NT2/D1 (cell line): ENCODE measurements at places on chromosomes 4 and X.
A peak's percentile ranks its signal among the peaks of the same experiment; 100 is the strongest.

- DNase-seq = no peak
These were observed 417 bp downstream of the PPP2R2C start for GRCh38 chr4:6472008-6472386.

GRCh38 chrX:15579778-15580747, 20.7 kb downstream of the ACE2 start:
- DNase-seq = no peak

- no peak for DNase-seq
These were observed 1015.7 kb downstream of the TECRL start for GRCh38 chr4:63393544-63393943.

DNA sequence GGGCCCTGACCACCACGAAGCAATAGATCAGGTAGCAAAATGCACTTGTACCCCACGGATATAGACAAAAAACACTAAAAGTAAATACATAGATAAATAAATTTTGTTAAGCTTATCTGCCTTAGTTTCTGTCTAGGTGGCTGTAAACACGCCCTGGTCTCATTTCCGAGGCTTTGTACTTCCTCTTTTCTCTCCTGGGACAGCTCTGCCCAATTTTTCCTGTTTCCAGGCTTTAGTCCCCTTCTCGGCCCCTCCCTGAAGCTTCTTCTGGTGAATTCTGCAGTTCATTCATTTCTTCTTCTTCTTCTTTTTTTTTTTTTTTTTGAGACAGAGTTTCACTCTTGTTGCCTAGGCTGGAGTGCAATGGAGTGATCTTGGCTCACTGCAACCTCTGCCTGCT, 73.4 kb upstream of the STOX2 start:
- DNase-seq = no peak

GRCh38 chr4:183492791-183493222, 12.1 kb upstream of the ING2 start:
- DNase-seq = no peak

DNA sequence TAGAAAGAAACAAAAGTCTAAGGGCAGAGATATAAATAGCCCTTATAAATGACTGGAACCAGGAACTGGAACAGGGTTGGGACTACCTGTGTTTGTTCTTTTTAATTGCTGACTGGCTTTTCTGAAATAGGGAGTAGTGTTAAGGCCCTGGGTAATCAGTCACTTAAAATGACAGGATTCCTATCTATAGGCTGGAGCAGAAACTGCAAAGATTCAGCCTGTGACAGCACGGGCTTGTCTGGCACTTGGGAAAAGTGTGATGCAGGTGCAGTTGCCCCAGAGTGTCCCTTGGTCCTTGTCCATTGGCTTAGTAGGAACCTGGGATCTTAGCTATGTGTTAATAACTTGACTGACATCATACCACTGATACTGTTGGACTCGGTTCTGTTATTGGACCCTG, 14.7 kb upstream of the PLAC8 start:
- no peak for DNase-seq

- no peak for DNase-seq
These were observed 123.2 kb upstream of the LNX1 start for GRCh38 chr4:53714236-53715140.

DNA sequence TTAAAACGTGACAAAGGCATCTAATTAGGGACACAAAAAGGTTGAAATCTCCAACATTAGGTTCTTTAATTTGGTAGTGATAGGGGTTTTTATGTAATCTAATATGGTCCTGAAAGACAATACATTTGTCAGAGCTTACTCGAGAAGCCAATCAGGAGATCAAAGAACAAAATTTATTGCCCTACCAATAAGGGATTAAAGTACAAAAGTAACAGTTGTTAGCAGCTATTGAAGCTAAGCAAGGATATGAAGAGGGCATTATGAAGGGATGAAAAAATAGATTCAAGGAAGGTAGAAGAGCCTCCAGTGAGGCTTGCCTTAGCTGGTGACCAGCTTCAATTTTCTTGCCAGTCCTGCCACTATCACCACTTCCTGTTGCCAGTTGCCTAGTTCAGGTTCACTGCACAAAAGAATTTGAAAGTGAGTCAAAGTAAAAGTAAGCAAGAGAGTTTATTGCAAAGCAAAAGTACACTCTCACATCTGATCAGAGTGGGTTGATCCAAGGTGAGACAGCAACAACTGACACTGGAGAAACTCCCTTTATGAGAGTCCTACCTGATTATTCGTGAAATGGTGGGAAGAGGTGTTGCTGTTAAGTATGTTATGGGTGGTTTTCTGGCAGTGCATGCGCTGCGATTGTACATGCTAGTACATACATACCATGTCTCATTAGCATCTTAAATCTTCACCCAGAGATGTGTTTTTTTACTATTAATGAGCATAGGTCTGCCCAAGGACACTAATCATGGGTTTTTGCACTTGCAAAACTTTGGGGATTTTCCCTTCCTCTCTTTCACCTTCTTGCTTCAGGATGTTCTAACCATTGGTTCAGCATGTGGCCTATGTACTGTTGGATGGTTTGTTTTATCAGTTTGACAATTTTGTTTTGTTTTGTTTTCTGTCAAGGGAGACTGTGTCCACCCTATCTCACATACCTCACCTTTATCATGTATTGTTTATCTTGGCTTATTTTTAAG, 263.2 kb upstream of the ITM2A start:
- no peak for DNase-seq

- DNase-seq = no peak
These were observed 9.2 kb upstream of the CXorf66 start for GRCh38 chrX:139974471-139974870.

DNA sequence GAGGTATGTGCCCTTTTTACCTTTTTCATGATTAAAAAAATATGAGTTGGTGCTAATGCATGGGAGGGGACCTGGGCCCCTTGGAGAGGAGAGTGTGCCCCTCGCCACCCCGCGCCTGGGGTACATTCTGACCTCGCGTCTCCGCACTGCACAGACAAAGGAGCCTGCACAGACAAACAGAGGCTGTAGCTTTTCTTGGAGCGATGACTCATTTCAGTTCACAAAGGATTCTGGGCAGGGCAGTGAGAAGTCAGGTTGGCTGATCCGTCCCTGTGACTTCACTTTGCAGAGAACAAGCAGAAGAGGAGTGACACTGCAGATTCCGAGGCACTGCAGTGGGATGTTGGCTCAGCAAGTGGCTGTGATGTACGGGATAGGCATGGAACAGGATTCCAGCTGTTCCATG, 82.9 kb downstream of the STOX2 start:
- peak; percentile 54 for DNase-seq

GRCh38 chr4:102447413-102447812, 53.7 kb upstream of the NFKB1 start:
- DNase-seq = no peak

DNA sequence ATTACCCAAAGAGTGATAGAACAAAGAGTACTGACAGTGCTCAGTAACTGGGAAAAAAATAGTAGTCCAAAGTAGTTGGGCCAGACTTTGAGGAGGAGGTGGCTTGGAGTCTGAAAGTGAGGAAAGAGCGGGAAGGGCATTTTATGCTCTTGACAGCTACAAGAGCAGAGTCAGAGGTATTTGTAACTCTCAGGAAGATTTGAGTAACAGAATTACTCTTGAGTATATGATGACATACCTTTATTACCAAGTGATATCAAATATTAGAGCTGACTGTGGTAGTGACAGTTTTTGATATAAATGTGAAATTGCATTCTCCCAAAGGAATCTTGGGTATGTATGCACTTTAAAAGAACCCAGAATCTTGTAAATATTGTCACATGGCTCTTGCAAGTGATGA, 2.2 kb downstream of the SLAIN2 start:
- DNase-seq = no peak

DNA sequence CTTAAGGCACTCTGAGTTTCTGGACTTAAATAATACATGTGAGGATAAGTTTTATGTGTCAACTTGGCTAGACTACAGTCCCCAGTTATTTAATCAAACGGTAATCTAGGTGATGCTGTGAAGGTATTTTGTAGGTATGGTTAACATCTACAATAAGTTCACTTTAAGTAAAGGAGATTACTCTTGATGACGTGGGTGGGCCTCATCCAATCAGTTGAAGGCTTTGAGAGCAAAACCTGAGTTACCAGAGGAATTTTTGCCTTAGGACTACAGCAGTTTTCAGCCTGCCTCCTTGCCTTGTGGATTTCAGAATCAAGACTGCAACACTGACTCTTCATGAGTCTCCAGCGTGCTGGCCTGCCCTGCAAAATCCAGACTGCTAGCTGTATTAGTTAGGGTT, 59.8 kb upstream of the HS6ST2 start:
- DNase-seq = no peak

DNA sequence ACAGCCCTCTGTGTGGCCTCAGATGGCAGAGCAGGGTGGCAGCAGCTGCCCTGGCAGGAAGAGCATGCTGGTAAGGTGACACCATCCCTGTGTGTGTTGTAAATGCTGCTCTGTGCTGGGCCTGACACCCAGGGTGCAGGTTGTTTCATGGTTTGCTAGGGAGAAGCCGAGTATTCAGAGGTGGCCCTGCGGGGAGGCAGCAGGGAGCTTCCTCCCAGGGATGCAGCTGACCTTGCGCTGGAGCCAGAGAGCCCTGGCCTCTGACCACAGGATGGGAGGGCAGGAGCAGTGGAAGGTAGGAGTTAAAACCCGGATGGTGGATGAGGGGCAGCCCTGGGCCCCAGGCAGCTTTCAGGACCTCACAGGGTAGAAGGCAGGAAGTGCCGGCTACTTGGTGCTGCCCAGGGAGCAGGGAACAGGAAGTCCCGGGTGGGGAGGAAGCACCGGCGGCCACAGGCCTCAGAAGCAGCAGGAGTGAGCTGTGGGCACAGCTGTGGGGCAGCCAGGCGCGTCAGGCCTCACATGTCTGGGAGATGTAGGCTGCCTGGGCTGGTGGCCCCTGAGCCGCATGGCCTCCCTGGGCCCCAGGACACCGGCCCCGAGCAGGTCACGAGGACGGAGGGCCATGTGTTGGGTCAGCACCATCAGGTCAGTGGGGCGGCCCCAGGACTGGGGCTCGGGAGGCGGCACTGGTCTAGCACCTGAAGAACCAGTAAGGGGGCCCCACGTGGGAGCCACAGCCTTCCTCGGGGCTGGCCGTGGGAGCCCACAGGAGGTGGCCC, 19.1 kb downstream of the SH3BP2 start:
- no peak for DNase-seq

DNA sequence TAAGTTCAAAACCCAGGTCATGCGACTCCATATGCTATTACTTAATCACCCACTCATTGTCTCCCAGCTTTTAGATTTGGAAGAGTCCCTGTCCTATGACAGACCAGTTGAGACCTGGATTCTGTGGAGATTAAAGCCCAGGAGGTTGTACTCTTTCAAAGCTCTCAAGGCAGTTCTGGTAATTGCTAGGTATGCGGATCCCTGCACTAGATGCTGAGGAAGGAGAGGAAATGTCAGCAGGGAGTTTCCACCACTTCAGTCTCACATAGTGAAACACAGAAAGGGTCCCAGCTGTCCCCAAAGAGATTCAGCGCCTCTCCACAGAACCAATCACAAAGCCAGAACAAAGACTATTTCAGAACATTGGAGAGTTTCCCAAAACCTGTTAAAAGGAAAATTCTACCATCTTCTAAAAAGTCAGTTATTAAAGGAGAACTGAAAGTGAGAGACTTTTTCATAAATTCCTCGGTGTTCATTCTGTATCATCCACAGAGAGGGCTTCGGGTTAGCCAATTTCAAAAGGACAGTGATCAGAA, 53.4 kb downstream of the IRF2 start:
- DNase-seq = no peak

GRCh38 chr4:8368061-8368481, 72.5 kb downstream of the ACOX3 start:
- DNase-seq = no peak

GRCh38 chrX:153706799-153707198, 17.4 kb downstream of the BCAP31 start:
- no peak for DNase-seq

DNA sequence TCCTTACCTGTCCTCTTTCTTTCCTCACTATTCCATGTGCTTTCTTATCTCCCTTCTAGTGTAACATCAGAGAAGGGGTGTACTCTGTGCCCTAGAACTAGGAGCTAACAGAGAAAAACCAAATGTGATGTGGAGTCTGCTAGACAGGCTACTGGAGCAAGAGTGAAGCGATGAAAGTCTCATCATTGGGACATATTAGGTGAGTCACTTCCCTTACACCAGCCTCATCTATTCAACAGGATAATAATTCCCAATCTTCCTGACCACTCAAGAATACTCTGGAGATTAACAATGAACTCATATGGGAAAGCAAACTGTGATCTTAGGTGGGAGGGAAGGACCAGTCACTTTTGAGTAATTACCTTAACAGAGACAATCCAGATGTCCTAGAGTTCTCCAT, 58.1 kb downstream of the RAB40A start:
- DNase-seq = no peak

GRCh38 chr4:162510937-162511336, 347.1 kb upstream of the FSTL5 start:
- no peak for DNase-seq

DNA sequence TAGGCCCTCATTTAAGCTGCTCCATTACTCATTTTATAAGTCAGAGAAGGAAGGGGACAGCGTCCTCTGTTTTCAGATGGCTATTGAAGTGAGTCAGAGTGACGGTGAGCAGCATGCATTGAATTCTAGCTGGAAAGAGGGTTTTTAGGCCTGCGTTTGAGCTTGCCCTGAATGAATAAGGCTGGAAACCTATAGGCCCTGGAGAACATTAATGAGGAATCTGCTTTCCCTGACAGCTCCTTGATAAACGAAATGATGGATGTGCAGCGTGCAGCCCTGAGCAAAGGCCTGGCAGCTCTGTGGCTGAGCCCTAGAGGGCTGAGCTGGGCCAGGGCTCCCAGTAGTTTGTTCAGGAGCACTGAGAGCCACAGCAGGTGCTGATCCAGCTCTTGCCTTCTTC, 33.4 kb downstream of the TBL1X start:
- no peak for DNase-seq
